ENCODE measurements at places on chromosomes 4 and X.

GRCh38 chrX:149871940-149872339 is 9.0 kb upstream of the MAGEA8 start:
- no peak for DNase-seq

- DNase-seq: no peak
These were observed 6.4 kb downstream of the ACE2 start for GRCh38 chrX:15594371-15594770.

- peak; percentile 89 for DNase-seq
These were observed 19.2 kb downstream of the PNMA6E start for GRCh38 chrX:153381684-153382532.

- no peak for DNase-seq
These were observed 15.1 kb upstream of the REPS2 start for GRCh38 chrX:16931371-16931770.

DNA sequence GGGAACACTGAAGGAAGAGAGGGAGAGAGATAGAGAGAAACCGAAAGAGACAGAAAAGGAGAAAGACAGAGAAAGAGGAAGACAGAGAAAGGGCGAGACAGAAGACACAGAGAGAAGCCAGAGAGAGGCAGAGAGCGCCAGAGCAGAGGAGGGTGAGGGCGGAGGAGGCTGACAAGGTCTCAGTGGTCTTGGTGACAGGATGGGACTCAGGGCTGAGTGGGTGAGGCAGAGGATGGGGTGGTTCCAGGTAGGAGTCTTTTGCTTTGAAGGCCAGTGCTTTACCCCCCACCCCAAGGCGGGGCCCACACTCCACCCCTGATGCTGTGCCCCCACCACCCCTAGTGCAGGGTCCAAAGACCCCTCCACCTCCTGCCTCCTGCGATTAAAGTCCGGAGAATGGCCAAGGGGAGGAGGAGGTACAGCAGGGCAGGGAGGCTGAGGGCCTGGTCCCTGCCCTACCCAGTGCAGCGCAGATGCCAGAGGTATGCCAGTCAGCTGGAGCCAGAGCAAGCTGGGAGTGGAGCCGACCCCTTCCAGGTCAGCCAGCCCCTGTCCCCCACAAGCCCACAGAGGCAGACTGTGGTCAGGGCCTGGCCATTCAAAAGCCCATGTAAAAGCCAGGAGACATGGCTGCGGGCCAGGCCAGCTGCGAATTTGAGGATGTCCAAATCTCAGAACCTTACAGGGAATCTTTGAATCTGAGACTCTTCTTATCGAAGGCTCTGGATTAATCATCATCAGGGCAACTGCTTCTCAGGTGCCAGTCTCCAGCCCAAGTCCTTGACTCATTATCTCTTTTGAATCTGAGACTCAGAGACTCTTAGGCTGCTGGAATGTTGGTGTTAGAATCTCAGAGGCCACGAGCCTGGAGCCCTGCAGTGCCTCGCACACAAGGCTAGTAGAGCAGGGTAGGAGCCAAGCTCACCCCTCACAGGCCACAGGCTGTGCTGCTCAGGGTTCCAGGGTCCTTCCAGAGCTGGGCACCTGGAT is 758 bp downstream of the IQSEC2 start:
- no peak for DNase-seq

DNA sequence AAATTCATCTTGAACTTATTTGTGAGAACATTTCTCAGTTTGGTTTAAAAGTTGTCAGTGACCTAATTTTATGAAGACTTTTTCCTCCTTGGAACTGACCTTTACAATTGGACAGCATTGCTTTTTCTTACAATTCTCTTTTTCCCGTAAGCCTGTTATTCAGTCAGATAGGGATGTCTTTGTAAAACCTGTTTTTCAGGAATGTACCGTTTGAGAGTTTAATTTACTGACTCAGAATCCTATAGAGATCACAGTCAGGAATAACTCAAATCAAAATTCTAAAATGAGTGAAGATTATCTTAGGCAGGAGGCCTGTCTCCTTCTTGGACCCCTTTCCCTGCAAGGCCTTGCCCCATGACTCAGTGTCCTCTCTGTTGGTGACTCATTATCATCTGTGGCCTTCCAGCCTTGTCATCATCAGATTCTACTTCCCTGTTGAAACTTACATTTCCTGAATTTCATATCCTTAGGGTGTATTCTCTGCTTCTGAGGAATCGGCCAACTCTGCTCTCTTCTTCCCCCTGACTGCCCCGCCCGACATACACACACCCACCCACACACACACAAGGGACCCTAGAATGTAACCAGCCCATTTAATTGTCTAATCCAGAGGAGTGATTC is 99.8 kb downstream of the ARHGAP10 start:
- DNase-seq: no peak

GRCh38 chrX:129996120-129996519 is 13.7 kb downstream of the BCORL1 start:
- no peak for DNase-seq

DNA sequence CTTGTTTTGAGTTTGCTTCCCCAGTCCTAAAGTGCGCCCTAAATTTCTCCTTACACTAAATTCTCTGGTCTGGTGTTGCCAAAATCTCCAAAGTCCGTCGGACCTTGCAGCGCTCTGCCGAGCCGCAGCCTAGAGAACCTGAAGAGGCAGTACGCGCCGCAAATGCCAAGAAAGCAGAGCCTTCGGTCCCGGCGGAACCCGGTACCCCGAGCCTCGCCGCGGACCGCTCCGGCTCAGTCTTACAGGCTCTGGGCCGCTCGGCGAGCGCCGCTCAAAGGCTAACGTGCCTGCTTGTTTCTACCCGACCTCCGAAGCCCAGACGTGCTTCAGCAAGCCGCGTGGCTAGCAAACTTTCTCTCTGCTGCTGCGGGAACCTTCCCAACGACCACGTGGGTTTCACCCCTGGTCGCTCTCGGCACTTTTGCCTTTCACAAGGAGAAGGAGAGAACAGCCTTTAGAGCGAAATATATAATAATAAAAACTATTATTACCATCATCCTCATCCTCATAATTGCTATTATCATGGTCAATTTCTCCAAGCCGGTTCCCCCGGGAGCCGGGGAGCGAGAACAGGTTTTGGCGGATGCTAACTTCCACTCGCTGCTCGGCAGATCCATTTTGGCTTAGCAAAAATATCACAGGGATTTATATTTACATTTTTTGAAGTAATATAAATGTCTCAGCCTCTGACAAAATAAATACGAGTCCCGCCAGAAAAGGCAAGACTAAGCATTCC is 2.2 kb upstream of the HTR2C start:
- DNase-seq: no peak

DNA sequence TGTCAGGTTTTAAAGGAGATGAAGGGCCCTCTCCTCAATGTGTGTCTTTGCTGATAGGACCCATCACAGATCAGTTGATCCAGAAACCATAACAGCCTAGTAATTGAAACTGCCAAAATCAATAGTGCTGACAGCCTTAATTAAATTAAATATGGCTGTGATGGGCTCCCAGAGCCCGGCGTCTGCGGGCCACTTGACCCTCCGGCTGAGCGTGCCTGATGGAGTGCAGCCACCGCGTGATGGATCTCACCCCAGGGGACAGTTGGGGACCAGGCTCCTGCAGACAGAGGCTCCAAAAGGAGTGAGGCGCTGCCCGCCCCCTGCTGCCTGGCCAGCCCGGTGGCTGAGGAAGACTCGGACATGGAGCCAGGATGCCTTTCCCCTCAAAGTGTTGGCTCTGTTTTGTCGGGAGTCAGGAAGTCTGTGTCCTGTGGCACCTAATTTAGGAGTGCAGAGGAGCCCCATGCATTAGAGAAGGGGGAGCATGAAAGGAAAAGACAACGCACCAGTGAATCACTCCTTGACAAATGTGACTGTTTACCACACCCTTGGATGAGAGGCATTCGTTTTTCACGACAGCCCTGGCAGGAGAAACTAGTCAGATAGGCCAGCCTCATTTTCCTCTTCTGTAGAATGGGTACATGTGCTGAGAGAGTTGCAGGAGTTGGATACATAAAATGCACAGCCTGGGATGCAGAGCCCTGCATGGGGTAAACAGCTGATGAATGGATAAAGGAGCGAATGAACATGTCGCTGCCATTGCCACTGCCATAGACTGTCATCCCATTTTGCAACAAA is 40.9 kb upstream of the MSX1 start:
- DNase-seq: no peak

DNA sequence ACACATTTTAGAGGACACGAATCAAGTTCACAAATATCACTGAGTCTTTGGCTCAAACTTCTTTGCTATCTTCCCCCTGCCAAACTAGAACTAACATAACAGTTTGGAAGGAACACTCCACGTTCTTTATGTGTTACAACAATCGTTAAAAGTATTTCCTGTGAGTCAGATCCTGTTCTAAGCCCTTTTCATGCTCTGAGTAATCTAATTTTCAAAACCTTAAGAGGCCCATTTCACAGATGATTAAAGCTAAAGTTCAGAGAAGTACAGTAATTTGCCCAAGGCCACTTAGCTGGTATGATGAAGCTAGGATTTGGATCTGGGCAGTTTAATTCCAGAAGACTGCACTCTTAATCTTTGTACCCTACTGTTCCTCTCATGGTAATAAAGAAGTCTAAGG is 854.4 kb upstream of the INTU start:
- DNase-seq: no peak

DNA sequence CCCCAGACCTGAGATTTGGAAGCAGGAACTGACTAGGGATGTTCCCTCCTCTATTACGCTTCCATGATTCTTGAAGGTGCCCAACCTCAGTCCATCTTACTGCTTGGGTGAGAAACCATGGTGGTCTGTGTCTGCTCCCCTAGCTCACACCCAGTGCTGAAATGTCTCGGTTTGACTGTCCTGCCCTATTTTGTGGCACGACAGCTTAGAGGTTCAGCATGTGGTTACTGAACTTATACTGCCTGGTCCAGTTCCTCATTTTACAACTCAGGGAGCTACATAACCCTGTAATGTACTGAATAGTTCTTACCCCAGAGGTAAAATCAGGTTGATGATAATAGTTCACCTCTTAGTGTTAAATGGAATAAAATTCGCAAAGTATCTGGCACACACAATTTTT is 203.1 kb downstream of the RBM46 start:
- DNase-seq: no peak

- DNase-seq: no peak
These were observed 41.5 kb downstream of the MFAP3L start for GRCh38 chr4:169984745-169985144.

DNA sequence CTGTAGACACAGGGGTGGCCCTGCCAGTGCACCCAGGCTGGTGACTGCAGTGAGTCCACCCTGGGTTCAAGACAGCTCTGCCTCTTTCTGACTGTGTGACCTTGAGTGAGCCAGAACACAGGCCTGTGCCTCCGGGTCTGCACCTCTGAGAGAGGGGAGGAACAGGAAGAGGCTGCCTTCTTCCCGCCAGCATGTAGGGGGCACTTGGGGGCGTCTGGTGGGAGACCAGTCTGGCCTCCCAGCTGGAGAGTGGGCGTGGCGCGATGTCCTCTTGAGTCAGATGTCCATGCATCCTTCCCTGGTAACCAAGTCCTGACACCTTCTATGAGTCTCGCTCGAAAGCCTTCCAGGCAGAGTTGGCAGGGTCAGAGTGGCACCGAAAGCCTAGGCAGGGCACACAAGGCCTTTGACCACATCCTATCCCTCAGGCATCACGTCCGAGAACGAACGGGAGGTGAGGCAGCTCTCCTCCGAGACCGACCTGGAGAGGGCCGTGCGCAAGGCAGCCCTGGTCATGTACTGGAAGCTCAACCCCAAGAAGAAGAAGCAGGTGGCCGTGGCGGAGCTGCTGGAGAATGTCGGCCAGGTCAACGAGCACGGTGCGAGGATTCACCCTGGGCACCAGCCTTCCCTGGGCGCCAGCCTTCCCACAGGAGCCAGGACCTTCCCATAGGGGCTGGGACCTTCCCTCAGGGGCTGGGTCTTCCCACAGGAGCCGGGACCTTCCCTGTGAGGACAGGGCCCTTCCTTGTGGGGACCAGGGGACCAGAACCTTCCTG is 21.3 kb downstream of the WFS1 start:
- no peak for DNase-seq

DNA sequence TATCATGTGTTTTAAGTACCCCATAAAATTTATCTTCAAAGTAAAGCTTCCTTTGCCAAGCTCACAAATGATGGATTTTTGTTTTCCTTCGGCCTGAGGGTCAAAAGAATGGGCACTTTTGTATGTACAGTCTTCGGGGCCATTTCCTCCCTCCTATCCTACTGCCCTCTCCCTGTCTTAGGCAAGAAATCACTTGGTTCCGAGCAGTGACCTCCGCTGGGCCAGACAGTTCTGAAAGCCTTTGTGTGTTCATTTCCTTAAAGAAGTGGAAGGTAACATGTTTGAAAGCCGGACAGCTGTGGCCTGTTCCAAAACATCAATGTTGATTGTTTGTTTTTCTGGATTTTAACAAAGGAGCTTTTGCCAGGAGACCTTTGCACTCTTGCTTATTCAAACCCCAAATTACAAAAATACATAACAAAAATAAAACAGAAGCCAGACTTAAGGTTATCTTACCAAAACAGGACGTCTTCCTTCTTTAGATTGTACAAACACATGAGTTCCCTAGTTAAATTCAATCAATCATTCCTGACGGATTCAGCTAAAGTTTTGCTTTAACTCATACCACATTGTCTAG is 110.6 kb upstream of the LIMCH1 start:
- DNase-seq: no peak

DNA sequence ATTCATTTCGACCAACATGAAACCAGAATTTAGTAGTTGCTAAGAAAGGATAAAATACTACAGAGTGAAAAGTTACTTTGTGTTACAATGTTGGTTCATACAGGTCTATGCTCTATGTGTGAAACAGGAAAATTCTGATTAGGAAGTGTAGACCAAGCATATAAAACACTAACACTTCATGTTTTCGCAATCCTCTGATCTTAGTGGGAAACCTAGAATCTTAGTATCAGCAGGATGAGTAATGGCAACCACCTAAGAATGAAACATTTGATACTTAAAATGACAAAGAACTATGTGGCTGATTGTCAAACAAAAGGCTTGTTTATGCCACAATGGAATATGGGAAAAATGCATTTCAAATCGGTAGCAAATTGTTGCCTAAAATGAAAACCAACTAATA is 116.1 kb downstream of the AMMECR1 start:
- no peak for DNase-seq

GRCh38 chrX:67384403-67384802 is 159.4 kb upstream of the AR start:
- DNase-seq: no peak

- no peak for DNase-seq
These were observed 89.0 kb downstream of the PLAC1 start for GRCh38 chrX:134569306-134569705.

- peak; percentile 92 for DNase-seq
These were observed at the start of gene CEP135 for GRCh38 chr4:55948726-55949481. Gene CEP135, plus strand, starts transcription at chr4:55948945. Its CDS starts 3,186 bp downstream, at chr4:55952131.
